ENCODE measurements at places on chromosomes 7 and 10.

DNA sequence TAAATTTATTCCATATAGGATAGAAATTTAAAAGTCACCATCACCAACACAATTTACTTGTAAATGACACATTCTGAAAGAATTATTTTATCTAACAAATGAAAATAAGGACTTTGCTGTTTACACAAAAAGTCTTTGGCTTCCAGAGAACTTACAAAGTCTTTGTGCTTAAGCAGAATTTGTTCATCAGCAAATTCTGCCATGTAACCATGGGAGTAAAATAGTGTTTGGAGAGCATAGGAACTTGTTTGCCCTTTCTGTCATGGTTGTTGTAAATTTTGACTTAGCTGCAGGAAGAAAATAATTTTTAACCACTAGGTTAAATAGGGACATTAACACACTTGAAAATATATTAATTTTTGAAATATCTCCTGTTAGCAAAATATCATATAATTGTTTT lies 15.2 kb downstream of the FGL2 start:
- DNase-seq: no peak

DNA sequence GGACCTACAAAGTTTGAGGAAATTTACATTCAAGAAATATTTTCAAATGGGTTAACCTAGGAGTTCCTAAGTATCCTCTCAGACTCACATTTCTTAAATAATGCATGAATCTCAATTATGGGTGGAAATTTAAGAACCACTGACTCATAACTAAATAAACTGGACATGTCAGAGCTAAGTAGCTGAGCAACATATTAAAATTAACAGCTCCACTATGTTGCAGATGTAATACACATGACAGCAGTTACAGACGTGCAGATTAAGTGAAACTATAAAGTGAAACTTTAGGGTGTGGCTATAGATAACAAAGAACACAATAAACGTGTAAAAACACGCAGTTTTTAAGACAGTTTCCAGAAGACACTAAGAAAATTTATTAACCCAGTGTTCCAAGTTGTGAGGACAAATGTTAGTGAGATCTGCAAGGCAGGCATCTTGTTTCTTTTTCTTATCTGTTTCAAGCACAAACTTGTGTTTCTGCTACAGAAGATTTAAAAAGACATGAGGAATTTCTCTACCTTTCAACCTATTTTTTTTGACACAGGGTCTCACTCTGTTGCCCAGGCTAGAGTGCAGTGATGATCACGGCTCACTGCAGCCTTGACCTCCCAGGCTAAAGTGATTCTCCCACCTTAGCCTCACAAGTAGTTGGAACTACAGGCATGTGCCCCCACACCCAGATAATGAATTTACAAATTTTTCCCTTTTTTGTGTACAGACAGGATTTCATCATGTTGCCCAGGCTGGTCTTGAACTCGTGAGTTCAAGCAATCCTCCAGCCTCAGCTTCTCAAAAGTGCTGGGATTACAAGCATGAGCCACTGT lies 25.3 kb downstream of the DNMBP start:
- no peak for DNase-seq

GRCh38 chr7:19119870-19120486 lies 2.5 kb upstream of the TWIST1 start:
- no peak for DNase-seq

DNA sequence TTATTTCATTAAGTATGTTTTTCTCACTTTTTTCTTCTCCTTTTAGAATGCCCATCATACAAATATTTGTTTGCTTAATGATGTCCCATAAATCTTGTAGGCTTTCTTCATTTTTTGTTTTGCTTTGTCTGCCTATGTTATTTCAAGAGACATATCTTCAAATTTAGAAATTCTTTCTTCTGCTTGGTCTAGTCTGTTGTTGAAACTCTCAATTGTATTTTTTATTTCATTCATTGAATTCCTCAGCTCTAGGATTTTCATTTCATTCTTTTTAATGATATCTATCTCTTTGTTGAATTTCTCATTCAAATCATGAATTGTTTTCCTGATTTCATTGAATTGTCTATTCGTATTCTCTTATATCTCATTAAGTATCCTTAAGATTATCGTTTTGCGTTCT lies 125.1 kb upstream of the VIPR2 start:
- no peak for DNase-seq

- DNase-seq: no peak
These were observed 63.5 kb upstream of the SLC39A12 start for GRCh38 chr10:17888189-17888588.

DNA sequence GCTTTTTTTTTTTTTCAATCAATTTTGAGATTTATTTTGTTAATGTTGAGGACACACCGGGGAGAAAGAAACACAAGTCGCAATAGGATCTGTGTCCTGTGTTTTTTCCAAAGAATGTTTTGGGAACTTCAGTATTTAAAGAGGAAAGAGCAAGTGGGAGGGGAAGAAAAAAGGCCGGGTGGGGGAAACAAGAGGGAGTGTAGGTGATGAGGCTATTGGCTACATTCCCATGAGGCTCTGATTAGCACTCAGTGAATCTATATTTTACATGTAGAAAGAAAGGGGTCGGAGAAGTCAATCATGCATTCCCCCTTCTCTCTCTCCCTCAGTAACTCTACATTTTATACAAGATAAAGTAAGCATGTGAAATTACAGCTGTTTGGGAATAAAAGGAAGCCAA lies 4.1 kb downstream of the ZNF680 start:
- no peak for DNase-seq

DNA sequence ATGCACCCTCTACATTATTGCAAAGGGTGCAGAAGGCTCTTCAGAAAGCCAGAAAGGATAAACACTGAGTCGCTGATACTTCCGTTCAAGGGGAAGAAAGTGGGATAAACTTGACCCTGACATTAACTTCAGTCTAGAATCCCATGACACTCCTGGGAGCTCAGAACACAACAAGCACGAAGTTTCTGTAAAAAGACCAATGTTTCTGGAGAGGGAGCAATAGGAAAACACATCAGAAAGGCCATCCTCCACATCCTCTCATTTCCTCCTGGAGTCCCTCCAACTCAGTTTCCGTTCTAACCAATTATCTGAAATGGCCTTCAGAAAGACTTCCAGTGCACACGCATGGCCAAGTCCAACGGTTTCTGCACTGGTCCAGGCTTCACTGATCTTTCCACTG lies 113.5 kb downstream of the SORBS1 start:
- no peak for DNase-seq

DNA sequence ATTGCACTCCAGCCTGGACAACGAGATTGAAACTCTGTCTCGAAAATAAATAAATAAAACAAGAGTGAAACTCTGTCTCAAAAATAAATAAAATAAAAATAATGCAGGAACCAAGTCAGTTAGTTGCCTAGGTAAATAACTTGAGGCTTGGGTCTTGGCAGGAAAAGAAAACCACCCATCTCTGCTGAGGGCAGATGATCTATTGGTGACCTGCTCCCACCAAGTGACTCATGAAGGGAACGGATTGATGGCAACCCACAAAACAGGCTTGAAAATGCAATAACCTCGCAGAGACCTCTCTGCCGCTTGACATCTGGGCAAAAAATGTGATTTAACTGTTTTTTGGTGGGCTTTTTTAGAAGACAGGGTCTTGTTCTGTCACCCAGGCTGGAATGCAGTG lies 86.6 kb downstream of the CALN1 start:
- DNase-seq: no peak

Data from stimulated activated CD4-positive, alpha-beta T cell treated with anti-CD3 and anti-CD28 coated beads, TNF-alpha, amount 100 ng/mL, for 1 hour (primary cell).